ENCODE measurements at places on chromosomes 3 and 15.

GRCh38 chr15:25717457-25718168 lies 145.5 kb downstream of the ATP10A start:
- DNase-seq, result no peak

GRCh38 chr3:139353920-139354556 lies 10.2 kb downstream of the MRPS22 start:
- DNase-seq, result peak; percentile 66

- DNase-seq, result no peak
Measured at GRCh38 chr3:71752831-71753700, 589 bp upstream of the GPR27 start.

- DNase-seq, result peak; percentile 56
Measured at GRCh38 chr3:146160964-146161662, at the start of gene PLOD2. PLOD2 (minus strand) TSS chr3:146161184; CDS start chr3:146160989, 195 bp downstream.

All from A549 (cell line).